Left renal cortex interstitium (tissue), 4 donors: ENCODE measurements at places on chromosomes 1 and 21. TPM values are rescaled to one million over a fixed set of nuclear protein-coding genes. Genes with fewer than 3 reads are reported as not detected.

TOMM20 gene
- polyA plus RNA-seq: 225 TPM

C8B gene
- not detected for polyA plus RNA-seq

KRTAP19-3 gene
- polyA plus RNA-seq: not detected

SMIM12 gene
- 31.6 TPM for polyA plus RNA-seq

NECTIN4 gene
- 2.1 TPM for polyA plus RNA-seq

SYPL2 gene
- 8.5 TPM for polyA plus RNA-seq

DNA sequence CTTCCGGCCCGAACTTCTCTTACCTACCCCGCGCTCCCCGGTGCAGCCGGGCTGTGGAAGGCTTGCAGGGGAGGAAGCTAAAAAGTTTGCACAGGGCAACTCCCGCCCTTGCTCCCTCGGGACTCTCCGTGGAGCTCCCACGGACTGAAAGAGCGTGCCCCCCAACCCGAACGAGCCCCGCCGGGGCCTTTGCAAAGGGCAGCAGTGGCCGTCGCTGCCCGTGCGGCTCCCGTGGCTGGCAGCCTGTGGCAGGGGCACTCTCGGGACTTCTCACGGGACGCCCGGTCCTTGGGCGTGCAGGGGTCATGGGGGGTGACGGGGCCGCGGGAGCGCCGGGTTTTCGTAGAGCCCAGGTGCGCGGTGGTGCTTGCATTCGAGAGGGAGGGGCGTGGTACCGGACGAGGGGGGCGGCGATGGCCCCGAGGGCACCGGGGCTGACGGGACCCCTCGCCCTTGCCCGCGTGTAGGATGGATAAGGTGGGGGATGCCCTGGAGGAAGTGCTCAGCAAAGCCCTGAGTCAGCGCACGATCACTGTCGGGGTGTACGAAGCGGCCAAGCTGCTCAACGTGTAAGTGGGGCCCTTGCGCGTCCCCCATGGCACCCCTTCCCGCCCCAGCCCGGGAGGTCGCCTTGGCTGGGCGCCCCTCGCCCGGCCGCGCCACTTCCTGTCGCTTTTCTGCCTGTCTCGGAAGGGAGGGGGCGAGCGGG lies 711 bp downstream of the GADD45A start:
- no peak for DNase-seq

DNA sequence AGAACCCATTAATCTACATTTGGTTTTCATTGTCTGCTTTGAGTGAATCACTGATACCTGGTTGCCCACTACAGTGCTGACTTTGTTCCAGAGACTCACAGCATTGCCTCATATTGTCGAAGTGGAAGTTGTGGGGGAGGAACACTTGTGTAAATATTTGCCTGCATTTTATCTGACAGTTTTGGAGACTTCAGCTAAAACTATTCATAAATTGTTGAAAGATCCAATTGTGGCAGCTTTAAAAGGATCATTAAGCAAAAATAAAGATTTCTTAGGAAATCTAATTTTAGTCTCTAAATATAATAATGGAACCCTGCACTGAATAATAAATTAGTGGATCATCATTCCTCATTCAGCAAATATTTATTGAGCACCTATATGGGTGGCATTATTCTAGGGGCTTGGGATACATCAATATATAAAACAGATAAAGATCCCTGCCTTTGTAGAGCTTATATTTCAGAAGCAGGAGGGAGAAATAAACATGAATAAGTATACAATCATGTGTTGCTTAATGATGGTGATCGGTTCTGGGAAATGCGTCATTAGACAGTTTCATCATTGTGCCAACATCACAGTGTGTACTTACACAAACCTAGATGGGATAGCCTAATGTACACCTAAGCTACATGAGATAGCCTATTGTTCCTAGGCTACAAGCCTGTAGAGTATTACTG lies 73.5 kb downstream of the OSBPL9 start:
- DNase-seq: no peak

DNA sequence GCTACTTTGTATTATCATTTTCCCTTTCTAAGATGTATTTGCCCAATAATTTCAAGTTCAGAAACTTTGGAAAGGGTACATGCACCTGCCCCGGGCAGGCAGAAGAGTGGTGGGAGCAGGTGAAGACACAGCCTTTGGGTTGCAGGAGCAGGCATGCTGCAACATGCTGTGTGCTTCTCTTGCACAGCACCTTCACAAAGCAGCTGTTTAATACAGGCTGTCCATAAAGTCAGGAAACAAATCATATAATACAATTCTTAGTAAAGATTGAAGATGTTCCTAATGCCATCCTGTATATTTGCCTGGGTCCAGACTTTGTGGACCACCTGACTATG lies 182.9 kb downstream of the ZNF281 start:
- DNase-seq: no peak

GRCh38 chr1:51263147-51263877 lies 27.2 kb downstream of the RNF11 start:
- DNase-seq: no peak

DNA sequence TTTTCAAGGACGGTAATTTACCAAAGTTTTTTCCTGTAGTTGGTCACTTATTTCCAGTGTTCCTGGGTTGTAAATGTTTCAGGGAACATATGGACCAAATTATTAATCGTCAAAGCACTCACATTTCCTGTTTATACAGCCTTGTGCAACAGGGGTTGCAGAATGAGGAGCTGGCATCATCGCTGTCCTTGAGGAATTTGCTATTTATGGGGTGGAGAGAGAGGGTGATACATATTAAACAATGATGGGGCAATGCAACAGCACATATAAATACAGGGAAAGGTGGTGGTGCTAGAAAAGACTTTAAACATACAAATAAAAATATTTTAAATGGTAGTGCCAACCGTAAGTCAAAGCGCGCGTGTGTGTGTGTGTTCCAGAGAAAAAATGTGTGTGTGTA lies 369.8 kb downstream of the NPHP4 start:
- no peak for DNase-seq

DNA sequence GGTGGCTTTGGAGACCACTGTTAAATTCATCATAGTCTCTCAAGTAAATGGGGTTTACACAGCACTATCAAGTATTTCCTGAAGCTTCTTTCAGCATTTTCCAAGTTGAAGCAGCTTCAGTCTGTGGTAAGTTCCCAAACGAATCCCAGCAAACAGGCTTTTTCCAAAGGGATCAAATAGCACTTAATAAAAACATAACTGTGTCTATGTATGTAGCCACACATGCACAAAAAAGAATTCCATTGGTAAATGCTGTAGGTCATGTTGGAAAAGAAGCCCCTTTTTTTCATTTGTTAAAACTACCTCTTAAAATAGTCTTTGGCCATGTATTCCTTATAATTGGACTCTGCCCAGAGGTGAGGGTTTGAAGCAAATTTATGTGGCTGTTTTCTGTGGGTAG lies 69.8 kb downstream of the HHAT start:
- DNase-seq: no peak

DNA sequence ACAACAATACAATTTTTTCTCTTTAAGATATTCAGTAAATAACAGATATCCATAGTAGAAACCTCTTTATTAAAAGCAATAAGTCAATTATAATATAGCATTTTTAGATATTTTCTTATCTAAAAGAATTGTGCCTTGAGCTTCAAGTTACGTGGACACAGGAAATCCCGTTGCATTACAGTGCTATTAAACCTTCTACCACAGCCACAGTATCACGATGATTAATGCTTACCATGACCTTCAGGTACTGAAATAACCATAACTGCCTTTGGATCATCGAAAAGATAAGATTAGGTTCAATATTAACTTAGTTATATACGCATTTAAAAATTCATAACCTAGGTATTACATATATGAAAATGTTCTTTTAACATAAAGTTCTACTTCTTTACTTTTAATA lies 17.9 kb downstream of the B3GALNT2 start:
- no peak for DNase-seq

GRCh38 chr1:155062702-155063411 lies 683 bp upstream of the EFNA4 start:
- no peak for DNase-seq

DNA sequence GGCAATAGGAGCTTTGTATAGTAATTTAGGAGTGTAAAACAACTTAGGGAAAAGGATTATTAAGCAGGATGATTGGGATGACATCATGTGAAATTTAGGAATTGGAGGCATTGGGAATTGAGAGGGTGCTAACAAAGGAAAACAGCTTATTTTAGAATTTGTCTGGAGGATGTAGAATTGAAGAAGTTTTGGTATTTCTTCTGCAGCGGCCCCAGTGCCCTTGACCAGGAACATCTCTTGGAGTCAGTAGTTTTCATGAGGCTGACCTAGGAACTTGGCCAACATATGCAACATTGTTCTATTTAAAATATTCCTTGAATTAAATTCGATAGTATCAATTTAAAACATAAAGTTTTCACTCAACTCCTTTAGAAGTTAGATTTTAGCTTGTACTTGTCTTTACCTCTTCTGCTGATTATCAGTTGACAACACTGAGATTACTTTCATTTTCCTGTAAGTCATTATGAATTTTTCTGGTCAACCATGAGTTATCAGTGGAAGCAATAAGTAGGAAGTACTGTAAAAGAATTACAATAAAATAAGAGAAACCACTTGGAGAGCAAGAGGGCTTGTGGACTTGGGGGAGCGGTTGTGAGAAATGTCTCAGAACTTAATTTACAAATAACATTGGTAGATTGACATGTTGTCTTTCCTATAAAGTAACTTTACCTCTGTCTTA lies 52.8 kb downstream of the DYRK1A start:
- no peak for DNase-seq

- no peak for DNase-seq
Measured at GRCh38 chr1:198935306-198935921, 296.6 kb downstream of the PTPRC start.

DNA sequence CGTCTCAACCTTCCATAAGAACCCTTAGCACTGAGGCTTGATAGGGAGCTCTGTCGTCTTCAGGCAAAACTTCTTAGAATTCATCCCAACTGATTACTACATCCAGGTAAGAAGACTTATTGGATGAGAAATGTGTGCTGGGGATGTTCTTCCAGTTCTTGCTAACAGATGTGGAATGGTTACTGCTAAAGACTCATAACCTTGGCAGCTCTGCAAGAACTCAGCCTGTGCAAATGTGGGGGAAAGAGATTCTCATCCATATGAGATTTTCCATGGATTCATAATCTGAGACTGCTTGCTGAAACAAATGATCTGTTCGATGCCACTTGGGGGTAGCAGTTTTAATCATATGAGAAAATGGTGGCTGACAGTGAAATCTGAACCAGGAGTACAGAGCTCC lies 48.2 kb downstream of the NTPCR start:
- DNase-seq: no peak

DNA sequence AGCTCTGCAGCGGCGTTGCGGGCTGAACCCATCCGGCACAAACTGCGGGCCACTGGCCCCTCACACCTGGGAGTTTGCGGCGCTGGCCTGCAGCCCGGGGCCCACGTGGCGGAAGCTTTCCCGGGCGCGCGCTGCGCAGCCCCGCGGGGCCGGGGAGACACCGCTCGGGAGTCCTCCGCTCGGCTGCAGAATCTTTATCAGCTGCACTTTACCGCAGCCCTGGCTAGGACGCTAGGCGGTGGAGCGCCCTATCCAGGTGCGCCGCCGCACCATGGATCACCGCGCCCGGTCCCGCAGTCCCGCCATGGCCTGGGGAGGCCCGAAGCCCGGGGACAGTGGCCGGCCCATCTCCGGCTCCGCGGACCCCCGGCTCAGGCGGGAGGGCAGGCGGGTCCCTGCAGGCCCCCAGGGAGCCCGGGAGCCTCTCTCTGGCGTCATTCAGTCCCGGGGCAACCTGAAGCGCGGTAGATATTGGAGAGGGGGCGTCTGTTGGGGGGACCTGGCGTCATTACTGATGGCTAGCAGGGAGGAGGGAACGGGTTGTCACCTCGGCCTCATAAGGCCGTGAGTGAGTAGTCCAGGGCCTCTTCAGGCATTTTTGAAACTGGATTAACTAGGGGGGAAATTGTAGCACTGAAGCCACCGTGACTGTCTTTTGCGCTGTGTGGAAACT lies 5.7 kb upstream of the OLIG2 start:
- DNase-seq: no peak

DNA sequence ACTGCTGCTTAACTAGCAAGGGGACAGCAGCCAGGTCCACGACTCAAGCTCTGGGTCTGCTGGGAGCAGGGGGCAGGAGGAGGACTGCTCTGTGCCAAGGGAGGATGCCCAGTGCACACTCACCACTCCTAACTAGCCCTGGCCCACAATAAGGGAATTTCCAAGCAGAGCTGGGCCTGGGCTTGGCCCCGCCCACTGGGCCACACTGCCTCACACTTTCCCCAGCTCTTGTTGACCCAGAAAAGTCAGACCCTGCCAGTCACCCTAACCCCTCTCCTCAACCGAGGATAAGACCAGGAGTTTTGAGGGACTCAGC lies 18.7 kb downstream of the SLC9A1 start:
- no peak for DNase-seq

DNA sequence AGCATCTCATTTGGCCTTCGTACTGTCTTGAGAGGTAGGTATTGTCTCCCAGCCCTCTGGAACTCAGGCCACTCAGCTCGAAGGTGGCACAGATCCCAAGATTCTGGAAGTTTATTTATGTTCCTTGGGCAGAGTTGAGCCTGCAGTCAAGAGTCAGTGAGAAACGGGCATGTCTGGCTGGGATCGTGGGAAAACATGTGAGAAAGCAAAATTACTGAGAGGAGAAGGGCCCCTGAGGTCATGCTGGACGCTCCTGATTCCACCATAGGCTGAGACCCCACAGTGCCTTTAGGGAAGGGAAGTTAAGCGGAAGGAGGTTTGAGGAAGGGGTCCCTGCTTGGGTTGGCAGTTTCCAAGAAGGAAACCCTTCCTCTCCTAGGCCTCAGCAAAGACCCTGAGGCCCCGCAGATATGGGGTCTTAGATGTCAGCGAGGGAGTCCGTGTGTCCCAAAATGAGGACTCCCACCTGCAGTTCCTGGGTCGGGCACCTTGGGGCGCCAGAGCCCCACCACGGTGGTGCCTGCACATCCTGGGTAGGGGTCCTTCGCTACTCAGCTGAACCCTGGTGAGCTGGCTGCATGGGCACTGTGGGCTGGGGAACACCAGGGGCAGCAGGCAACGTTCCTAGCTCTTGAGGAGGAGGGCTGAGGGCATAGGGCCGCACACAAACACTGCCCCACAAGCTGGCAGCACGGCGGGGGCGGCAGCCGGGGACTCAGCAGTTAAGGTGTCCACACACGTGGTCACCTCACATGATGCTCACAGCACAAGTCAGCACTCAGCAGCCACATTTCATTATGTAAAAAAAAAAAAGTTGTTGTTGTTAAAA lies 12.3 kb upstream of the SEMA4A start:
- no peak for DNase-seq

DNA sequence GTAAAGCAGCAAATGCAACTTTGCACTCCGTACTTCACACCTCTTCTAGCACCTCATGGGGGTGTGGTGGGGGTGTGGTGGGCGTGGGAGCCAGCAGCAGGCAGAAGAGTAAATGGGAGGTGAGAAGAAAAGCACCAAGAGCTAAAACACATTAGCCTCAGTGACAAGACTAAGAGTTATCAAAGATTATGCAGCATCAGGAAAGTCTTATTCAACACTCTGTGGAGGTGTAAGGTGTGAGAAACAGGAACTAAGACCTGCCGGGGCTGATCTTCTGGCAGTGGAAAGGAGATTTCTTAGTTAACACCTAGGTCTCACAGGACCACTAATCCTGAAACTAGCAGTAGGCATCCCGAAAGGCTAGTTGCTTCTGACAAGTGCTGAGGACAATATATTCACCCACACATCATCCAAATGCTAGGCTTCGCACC lies 9.9 kb downstream of the TGFBR3 start:
- no peak for DNase-seq

GRCh38 chr1:36400825-36401601 lies 3.3 kb upstream of the LSM10 start:
- no peak for DNase-seq
